Fibroblast of upper back skin (primary cell): ENCODE measurements at places on chromosomes 1 and 21.

DNA sequence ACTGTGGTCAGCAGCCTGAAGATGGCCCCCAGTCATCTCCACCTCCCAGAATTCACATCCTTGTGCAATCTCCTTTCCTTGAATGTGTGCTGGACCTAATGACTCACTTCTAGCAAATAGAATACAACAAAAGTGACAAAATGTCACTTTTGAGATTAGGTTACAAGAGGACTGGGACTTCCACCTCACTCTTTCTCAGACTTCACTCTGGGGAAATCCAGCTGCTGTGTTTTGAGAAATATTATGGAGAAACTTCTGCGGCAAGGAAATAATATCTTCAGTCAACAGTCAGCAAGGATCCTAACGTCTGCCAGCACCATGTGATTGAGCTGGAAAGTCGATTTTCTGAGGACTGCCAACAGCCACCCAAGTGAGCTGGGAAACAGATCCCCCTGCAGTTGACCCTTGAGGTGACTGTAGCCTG is 70.5 kb upstream of the GADD45A start:
- DNase-seq, result no peak

DNA sequence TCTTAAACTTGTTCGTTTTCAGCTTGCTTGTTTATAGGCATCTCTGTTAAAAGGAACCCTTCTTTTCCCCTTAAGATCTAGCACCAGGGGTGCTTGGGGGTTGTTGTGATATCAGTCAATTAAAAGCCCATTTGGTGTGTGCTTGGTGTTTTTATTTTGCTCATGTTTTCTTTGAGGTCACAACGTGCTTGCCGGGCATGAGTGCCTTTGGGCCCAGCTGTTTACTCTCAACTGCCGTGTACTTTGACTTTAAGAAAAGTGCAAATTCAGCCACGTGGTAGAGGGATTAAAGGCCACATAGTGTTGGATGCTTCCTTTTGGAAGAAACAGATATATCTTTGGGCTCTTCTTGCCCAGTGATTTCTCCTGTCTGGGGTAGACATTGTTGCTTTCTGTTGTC is 10.5 kb downstream of the ARID1A start:
- no peak for DNase-seq

GRCh38 chr21:43919871-43920801 is 55.1 kb downstream of the AGPAT3 start:
- DNase-seq, result no peak

- DNase-seq, result no peak
These were observed 8.0 kb upstream of the GUCA2A start for GRCh38 chr1:42172381-42173133.

- DNase-seq, result peak; percentile 36
These were observed 160.9 kb downstream of the GABPA start for GRCh38 chr21:25895565-25896205.

DNA sequence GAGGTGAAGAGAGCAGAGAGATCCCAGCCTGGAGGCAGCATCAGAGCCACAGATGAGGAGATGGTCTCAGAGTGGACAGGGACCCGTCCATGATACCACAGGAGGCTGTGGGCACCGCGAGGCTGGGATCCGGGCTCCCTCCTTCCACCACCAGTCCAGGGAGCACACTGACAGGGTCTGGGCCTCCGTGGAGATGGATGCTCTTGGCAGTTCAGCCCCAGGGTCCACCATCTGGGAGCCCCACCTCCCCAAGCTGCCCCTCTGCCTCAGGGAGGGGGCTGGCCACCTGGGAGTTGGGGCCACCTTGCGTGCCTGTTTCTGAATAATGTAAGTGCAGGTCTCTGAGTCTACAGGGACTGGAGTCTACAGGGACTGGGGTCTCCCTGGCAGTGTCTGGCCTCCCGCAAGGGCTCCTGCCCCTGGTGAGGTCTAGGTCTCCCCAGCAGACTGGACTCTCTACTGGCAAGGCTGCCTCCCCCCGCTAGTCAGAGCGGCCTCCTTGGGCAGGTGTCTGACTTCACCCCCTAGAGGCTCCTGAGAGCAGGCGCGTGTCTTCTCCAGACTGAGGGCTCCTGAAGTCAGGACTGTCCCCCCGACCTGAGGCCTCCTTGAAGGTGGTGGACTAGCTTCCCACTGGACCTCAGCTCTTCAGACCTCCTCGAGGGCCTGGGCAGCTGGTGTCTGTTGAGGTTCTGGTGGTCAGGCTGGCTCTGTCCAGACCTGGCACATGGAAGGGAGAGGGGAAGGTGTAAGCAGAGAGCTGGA is 218.5 kb downstream of the PTPRU start:
- no peak for DNase-seq

GRCh38 chr1:53616927-53617326 is 122.0 kb downstream of the GLIS1 start:
- no peak for DNase-seq

DNA sequence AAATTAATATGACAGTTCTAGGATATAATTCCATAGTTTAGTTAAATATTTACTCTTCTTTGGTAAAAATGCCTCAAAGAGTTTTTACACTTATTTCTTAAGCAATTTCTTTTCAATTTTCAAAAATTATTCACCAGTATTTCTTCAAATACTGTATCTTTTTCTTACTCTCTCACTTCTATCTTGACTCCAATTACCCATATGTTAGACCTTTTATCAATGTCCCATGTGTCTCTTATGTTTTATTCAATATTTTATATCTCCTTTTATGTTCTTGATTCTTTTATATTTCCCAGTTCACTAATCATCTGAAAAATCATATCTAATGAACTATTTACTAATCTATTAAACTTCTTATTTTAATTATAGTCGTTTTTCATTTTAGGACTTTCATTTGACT is 11.5 kb upstream of the LRIF1 start:
- no peak for DNase-seq

GRCh38 chr1:94865360-94865759 is 45.2 kb downstream of the SLC44A3 start:
- DNase-seq, result peak; percentile 86

- DNase-seq, result no peak
These were observed 86.2 kb downstream of the PTPRC start for GRCh38 chr1:198725090-198725489.

GRCh38 chr21:42112857-42113256 is 41.7 kb downstream of the UMODL1 start:
- DNase-seq, result peak; percentile 62

DNA sequence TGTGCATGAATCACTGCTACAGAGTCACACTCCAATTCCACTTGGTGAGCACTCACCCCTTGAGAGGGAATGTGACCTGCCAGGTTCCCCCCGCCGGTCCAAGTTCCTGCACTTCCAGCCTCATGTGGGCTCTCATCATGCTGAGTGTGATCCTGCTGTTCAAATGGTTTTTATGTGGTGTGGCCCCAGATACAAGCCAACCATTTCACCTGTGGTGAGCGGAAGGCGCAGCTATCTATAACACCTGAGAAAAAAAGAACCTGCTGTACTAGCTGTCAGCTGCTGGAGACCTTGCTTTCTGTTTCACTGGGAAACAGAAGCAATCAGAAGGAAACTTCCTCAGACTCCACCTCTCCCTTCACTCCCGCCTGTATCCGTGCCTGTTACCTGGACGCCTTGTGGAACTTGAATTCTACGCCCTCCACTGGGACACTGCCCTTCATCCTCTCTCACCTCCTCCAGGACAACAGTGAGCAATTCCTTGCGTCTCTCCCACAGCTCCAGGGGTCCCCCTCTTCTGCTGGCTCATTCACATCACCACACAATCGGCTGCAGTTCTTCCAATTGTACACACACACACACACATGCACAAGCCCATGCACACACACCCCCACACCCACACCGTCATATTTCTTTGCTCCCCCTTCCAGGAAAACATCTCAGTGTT is 64.4 kb upstream of the RPL11 start:
- no peak for DNase-seq

- DNase-seq, result no peak
These were observed 640.7 kb downstream of the ADGRL2 start for GRCh38 chr1:82441402-82441801.

GRCh38 chr1:204925701-204926100 is 55.0 kb downstream of the NFASC start:
- DNase-seq, result no peak

DNA sequence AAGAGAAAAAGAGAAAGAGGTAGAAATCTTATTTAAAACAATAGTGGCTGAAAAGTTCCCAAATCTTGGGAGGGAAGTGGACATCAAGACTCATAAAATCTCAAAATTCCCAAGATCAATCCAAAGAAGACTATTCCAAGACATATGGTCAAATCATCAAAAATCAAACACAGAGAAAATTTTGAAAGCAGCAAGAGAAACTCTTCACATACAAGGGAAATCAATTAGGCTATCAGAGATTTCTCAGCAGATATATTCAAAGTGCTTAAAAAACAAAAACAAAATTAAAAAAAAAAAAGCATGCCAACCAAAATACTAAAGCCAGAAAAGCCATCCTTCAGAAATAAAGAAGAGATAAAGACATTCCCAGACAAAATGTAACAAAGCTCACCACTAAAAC is 52.6 kb upstream of the RALGPS2 start:
- DNase-seq, result no peak

GRCh38 chr1:62318756-62319544 is at the start of gene KANK4:
TSS of gene KANK4 (minus strand) at chr1:62319434. CDS start at chr1:62281564, 37,870 bp downstream.
- DNase-seq, result no peak

- no peak for DNase-seq
These were observed 48.3 kb downstream of the FGGY start for GRCh38 chr1:59345221-59345620.

DNA sequence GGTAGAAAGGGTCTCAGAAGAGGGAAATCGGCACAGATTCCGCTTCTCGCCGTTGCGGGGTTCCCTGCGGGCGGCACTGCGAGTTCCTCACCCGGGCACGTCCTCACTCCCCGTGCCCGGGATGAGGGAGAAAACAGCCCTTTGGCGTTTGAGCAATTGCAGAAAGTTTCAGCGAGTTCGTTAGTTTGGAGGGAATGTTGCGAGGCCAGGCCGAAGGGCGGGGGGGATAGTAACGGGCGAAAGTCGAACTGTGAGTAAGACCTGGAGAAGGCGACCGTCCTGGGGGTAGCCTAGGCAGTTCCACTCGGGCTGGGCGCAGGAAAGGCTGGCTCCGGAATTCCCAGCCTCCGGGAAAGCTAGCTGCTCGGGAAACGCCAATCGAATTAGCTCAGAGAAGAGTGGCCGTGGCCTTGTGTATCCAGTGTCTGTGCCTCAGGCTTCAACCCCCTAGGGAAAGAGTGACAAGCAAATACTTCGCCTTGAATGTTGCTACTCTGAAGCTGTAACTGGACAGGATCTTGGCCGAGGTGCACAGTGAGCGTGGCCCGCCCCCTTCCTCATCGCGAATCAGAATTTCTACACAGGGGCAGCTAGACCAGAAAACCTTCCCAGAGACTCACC is 787 bp downstream of the PTGFR start:
- peak; percentile 69 for DNase-seq

GRCh38 chr1:244445320-244446181 is 6.2 kb downstream of the ADSS2 start:
- DNase-seq, result peak; percentile 45

- DNase-seq, result no peak
These were observed 3.8 kb upstream of the RGS13 start for GRCh38 chr1:192632188-192632587.

- DNase-seq, result peak; percentile 38
These were observed 14.9 kb upstream of the HMGCS2 start for GRCh38 chr1:119783354-119784185.

- DNase-seq, result peak; percentile 27
These were observed 574.1 kb downstream of the LMO4 start for GRCh38 chr1:87902830-87903229.

GRCh38 chr1:147784941-147785340 is 24.5 kb upstream of the GJA5 start:
- no peak for DNase-seq

DNA sequence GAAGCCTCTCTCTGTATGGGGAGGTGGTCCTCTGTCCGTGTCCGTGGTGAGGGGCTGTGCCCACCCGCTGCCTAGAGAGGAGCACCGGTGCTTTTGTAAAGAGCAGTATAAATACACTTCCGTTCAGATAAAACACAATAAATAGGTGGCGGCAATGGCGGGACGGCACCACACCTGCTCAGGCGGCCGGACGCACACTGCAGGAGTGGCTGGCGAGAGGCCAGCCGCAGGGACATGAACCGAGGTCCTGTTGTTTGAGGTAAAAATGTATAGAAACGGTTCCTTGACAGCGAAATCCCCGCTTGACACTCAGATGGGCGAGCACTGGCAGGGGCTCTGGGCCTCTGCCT is 40.8 kb downstream of the KRTAP10-1 start:
- DNase-seq, result no peak

GRCh38 chr21:46569081-46569480 is 35.8 kb downstream of the S100B start:
- DNase-seq, result peak; percentile 43

- no peak for DNase-seq
These were observed 103.6 kb upstream of the GCLM start for GRCh38 chr1:94012708-94013366.

DNA sequence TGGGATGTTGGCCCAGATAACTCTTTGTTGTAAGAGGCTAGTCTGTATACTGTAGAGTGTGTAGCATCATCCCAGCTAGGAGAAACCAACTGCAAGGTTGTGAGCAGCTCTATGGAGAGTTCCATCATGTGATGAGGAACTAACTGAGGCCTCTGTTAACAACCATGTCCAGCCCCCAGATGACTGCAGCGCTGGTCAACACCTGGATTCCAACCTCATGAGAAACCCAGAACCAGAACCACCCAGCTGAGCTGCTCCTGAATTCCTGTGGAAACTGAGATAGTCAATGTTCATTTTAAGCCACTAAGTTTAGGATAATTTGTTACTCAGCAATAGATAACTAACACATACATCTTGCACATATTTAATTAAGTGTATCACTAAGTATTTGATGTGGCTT is 41.6 kb upstream of the SLC2A1 start:
- DNase-seq, result no peak

GRCh38 chr1:24619376-24619775 is 23.7 kb upstream of the SRRM1 start:
- DNase-seq, result no peak

DNA sequence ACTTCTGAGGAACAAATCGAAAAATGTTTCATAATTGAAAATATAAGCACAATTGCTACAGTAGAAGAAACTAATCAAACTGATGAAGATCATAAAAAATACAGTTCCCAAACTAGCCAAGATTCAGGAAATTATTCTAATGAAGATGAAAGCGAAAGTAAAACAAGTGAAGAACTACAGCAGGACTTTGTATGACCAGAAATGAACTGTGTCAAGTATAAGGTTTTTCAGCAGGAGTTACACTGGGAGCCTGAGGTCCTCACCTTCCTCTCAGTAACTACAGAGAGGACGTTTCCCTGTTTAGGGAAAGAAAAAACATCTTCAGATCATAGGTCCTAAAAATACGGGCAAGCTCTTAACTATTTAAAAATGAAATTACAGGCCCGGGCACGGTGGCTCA is 30.6 kb downstream of the IFNAR1 start:
- DNase-seq, result no peak

GRCh38 chr1:239678181-239678580 is 291.8 kb downstream of the CHRM3 start:
- DNase-seq, result no peak

DNA sequence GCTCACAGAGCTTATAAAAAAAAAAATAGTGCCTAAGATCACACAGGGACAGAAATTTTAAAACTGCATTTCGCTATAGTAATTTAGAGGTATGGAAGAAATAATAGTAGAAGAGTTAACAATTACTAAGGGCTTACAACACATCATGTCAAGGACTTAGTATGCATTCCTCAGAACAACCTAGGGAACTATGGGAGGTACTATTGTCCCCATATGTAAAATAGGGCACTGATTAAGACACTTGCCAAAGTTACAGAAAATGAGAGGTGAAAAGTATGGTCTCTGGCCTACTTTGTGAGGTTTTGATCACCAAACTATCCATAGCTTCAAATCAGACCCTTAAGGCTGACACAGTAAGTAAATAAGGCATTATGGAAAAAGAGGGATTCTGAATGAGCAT is 4.7 kb downstream of the FRRS1 start:
- DNase-seq, result no peak
